H9 (cell line): ENCODE measurements at places on chromosomes 3 and 15.
A peak's percentile ranks its signal among the peaks of the same experiment; 100 is the strongest.

DNA sequence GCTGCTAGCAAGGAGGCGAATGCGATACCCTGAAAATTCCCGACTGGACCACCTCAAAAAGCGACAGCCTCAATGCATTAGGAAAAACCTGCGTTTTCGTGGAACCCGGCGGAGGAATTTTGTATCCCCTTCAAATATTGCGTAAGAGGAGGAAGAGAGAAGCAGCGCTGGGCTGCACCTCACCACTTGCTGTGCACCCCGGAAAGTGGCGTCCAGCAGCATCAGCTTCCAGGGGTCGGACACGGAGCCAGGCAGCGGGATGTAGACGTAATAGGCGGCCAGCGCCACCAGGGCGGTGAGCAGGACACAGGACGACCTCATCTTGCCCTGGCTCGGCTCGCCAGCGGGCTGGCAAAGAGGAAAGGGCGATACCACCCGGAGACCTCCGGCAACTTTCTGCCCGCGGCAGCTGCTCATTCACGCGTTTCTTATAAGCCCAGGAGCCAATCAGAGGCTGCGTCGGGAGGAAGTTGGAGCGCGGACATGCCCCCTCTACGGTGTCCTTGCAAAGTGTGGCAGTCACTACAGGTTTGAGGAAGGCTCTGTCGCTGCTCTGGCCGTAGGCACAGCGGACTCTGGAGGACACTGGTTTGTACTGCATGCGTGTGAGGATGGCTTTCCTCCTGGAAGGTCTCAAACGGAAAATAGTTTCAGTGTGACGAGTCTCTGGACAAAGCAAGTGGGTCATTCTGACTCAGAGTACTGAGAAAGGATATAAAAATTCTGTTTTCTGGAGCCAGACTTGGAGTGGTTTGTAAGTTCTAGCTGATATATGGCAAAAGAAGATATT, at the start of gene NCEH1:
NCEH1 (minus strand) TSS at position 404 of the 790 bp plus-strand sequence; CDS start at position 321, 83 bp downstream.
- peak; percentile 97 for DNase-seq

GRCh38 chr3:183178833-183179549, 16.5 kb upstream of the LAMP3 start:
- peak; percentile 72 for DNase-seq

- peak; percentile 43 for DNase-seq
Observed at GRCh38 chr3:139534992-139535879, 4.3 kb downstream of the RBP1 start.

DNA sequence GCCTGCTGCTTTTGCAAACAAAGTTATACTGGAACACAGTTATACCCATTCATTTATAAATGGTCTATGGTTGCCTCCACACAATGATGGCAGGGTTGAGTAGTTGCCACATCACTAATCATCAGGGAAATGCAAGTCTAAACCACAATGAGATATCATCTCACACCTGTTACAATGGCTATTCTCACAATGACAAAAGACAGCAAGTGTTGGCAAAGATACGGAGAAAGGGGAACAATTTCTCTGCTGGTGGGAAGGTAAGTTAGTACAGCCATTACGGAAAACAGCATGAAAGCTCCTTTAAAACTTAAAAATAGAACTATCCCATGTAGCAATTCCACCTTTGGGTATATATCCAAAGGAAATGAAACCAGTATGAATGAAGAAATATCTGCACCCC, 261.4 kb downstream of the TJP1 start:
- DNase-seq, result no peak

- peak; percentile 77 for DNase-seq
Observed at GRCh38 chr15:95596496-95596895, 734.0 kb upstream of the NR2F2 start.

DNA sequence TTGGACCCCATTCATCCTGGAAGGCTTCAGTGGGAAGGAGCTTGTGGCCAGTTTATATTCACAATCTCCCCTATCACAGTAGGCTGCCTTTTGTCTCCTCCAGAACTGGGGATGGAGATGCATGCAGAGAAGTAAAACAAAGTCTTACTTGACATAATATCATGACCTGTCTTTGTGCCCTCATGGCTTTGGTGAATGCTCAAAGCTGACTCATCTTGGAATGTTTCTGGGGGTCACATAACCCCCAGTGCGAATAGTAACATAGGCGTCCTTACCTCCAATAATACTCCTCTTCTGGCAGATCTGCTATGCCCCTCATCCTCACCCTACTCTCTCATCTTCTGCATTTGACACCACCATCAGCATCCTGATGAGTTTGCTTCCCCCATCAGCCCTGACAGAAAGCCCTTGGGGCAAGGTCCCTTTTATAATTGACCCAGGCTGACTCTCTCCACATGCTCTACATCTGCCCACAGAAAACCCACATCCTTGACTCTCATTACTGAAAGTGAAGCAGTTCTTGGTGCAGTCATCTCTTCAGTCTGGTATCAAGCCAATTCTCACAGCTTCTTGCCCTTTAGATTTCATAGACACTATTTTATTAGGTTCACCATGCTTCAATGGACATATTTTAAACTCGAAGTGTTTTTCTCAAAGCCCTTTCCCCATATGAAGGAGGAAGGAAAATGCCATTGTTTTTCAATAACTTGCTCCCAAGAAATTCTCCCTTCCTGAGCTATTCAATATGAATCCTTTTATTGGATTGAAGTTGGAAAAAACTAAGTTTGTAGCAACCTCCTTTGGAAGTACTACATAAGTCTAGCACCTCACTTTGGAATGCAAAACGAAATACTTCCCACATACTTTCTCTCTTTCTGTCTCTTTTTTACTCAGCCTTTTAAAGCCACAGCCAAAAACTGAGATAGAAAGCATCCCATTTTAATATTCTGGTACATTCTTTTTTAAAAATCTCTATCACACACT, 36.6 kb downstream of the OSTN start:
- DNase-seq, result no peak
